Fibroblast of the aortic adventitia (primary cell): ENCODE measurements at places on chromosomes 6 and 20. TPM values are rescaled to one million over a fixed set of nuclear protein-coding genes. Genes with fewer than 3 reads are reported as not detected.

- no peak for DNase-seq
Observed at GRCh38 chr6:163423696-163424095, 9.2 kb downstream of the QKI start.

DNA sequence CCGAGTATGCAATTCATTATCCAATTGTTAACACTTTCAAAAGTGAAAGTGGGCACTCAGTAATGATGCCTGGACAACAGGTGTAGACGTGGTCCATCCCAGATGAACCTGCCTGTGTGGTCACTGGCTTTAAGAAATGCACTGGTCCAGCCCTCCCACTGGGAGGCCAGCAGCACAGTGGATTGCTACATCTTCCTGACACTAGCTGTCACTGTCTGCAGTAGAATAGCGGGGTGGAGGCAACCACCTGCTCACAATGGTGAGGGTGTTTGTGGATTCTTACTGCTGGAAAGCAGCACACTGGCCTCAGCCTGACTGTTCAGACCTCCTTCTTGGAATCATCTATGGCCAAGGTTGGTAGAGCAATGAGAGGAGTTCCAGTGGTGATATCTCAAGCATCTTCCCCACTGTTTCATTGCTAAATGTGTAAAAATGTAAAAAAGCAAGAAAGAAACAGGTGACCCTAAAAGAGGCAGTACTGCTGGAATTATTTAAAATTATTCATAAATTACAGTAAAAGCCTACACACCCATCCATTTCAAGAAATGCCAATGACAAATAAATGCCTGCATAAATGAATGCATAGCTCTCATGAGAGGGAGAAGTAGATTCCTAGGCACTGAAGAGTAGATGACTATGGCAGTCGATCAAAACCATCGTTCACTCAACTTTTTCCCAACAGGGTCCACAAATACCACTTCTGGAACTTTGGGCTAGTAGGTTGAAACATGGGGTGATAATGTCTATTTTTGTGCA, 228.0 kb upstream of the PLN start:
- DNase-seq, result no peak

Gene NOTCH4
- total RNA-seq, result 1.1 and 2.2 TPM in 2 replicates

DNA sequence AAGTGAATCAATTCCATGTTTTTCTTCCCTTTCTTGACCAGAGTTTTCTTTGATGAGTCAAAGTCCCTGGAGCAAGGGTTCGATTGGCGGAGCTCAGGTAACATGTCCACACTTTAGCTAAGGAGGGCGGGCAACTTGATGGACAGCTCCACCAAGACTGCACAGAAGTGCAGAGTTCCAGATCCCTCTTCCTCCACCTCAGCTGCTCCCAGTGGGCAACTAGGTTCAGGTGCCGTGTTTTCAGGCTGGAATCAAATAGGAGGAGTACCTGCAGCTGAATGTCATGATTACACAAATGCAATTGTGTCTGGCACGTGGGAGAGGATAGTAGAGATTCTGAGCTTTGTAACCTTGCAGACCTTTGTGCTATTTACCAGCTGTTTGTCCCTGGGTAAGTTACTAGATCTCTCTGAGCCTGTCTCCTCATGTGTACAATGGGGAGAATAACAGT, 1.9 kb upstream of the ELMO2 start:
- DNase-seq, result no peak

Gene DYNLT1
- 65.4 and 138 TPM in 2 replicates for total RNA-seq

Gene KIAA1755
- total RNA-seq, result 4.9 and 10.8 TPM in 2 replicates

Gene MAS1
- under 0.01 and 0.08 TPM in 2 replicates for total RNA-seq

- peak; percentile 20 for DNase-seq
Observed at GRCh38 chr6:118743746-118744145, 92.4 kb upstream of the CEP85L start.
